ENCODE measurements at places on chromosomes 16 and 17. TPM values are rescaled to one million over a fixed set of nuclear protein-coding genes. Genes with fewer than 3 reads are reported as not detected.

GRCh38 chr16:54309341-54309740, 22.8 kb upstream of the IRX3 start:
- H3K36me3 ChIP-seq, result no peaks in the 10 kb centered on the region
- H3K4me1 ChIP-seq, result no peaks in the 10 kb centered on the region
- DNase-seq, result no peak
- no peak overlapping the region for H3K27ac ChIP-seq

- no peak overlapping the region for H3K4me3 ChIP-seq
- no peak overlapping the region for H3K27ac ChIP-seq
- H3K4me1 ChIP-seq, result no peaks in the 10 kb centered on the region
- no peaks in the 10 kb centered on the region for H3K36me3 ChIP-seq
- H3K27me3 ChIP-seq, result no peaks in the 10 kb centered on the region
These were observed 893 bp upstream of the ODF4 start for GRCh38 chr17:8338753-8339140.

The PLEKHH3 gene
- 1.1 TPM for total RNA-seq

The GJC1 gene
- 1.4 TPM for total RNA-seq

The ANKRD40 gene
- total RNA-seq, result 37.2 TPM

DNA sequence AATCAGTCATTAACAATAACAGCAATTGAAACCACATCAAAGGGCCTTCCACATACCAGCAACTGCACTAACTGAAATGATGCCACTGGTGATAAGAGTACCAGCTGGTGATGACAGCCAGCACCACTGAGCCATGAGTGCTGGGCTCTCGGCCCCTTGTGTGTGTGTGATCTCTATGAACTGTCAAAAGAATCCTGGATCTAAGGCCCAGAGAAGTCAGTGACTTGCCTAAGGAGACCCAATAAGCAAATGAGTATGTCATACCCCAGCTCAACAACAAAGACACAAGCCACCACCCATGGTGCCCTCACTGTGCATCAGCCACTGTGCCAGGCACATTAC, 220.9 kb downstream of the ZNF423 start:
- H3K27ac ChIP-seq, result no peak overlapping the region
- no peaks in the 10 kb centered on the region for H3K4me1 ChIP-seq
- no peaks in the 10 kb centered on the region for H3K36me3 ChIP-seq
- H3K4me3 ChIP-seq, result no peak overlapping the region

- no peaks in the 10 kb centered on the region for H3K4me1 ChIP-seq
- no peak for DNase-seq
- H3K27ac ChIP-seq, result no peak overlapping the region
- no peak overlapping the region for H3K4me3 ChIP-seq
These were observed 40.3 kb upstream of the CCNF start for GRCh38 chr16:2388875-2389433.

The DPEP2 gene
- 26.7 TPM for total RNA-seq

The COPZ2 gene
- total RNA-seq, result 0.81 TPM

The NEUROD2 gene
- not detected for total RNA-seq

The TNK1 gene
- 23.4 TPM for total RNA-seq

The TBC1D3B gene
- 9.7 TPM for total RNA-seq

DNA sequence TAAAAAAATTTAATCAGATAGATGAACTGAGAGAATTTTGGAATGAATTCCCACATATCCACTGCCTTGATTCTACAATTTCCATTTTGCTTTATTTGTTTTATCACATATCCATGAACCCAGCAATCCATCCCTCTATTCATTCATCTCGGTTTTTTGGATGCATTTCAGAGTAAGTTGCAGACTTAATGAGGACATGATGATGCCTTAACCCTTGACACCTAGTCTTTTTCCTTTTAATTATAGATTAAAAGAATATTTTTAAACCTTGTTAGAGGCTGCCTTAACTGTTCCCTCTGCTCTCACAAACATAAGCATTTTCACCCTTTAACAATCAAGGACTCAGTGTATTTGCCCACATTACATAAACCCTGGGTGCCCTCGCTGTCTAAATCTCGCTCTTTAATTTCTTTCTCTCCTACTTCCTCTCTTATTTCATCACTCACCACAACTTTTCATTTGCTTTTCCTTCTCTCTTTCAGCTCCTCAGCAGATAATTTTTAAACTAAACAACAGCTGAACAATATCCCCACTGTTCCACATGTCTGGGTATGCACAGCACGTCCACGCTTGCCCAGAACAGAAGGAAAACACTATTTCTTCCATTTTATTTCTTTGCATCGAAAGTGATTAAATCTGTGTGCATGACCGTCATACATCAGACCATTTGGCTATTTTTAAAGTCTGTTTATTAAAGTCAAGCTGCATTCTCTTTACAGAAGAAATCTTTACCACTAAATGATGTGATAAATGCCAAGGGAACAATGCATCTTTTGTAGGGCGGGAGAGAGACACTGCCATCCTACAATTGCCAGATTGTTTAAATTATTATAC, 39.9 kb downstream of the IQCK start:
- no peaks in the 10 kb centered on the region for H3K27me3 ChIP-seq
- H3K4me3 ChIP-seq, result no peak overlapping the region
- no peak for DNase-seq
- no peaks in the 10 kb centered on the region for H3K4me1 ChIP-seq
- H3K27ac ChIP-seq, result no peak overlapping the region

The NTN1 gene
- total RNA-seq, result 0.11 TPM

GRCh38 chr17:46154151-46154816, 38.9 kb downstream of the KANSL1 start:
- H3K27me3 ChIP-seq, result no peaks in the 10 kb centered on the region
- DNase-seq, result peak; percentile 24
- H3K36me3 ChIP-seq, result no peaks in the 10 kb centered on the region
- H3K4me3 ChIP-seq, result peak overlapping the region; percentile 10
- peak overlapping the region; percentile 27 for H3K27ac ChIP-seq
- H3K4me1 ChIP-seq, result peaks cover 87% of the 10 kb centered on the region

The TBX2 gene
- not detected for total RNA-seq

GRCh38 chr17:80817321-80817845, 174.3 kb upstream of the CHMP6 start:
- no peak overlapping the region for H3K27ac ChIP-seq
- peaks cover under 1% of the 10 kb centered on the region for H3K4me1 ChIP-seq
- H3K27me3 ChIP-seq, result no peaks in the 10 kb centered on the region
- DNase-seq, result no peak
- H3K4me3 ChIP-seq, result no peak overlapping the region

DNA sequence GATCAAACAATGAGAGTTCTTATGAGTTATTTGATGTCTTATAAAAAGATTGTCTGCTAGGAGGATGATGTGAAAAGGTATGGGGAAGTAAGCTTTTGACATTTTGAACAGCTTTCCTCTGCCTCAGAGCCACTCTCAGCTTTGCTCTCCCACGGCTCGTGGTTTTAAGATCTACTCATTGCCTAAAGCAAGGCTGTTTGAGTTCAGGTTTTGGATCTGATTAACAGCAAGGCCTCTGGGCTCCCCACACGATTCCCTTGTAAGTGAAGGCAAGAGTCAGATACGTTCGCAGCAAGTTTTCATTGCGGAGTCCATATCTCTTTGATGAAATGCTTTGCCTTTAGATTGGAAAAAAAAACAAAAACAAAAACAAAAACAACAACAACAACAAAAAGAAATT, 515.0 kb upstream of the SALL1 start:
- no peak for DNase-seq
- no peak overlapping the region for H3K4me3 ChIP-seq
- H3K36me3 ChIP-seq, result no peaks in the 10 kb centered on the region

DNA sequence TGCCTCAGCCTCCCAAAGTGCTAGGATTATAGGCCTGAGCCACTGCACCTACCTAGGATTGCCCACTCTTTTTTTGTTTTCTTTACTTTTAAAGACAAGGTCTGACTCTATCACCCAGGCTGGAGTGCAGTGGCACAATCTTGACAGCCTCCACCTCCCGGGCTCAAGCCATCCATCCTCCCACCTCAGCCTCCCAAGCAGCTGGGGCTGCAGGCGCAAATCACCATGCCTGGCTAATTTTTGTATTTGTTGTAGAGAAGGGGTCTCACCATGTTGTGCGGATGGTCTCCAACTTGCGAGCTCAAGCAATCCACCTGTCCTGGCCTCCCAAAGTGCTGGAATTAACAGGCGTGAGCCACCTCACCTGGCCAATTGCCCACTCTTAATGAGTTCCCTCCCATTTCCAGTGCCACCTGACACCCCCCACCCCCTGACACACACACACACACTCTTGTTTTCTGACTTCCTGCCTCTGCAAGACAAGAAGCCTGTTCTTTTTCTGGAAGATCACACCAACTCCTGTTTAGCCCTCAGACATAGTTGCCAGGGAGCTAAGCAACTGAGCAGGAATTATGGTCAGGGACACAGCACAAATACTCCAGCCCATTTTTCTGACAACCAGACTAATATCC, 2.6 kb downstream of the OVCA2 start:
- no peak overlapping the region for H3K27ac ChIP-seq
- H3K4me1 ChIP-seq, result peaks cover 16% of the 10 kb centered on the region
- DNase-seq, result no peak
- H3K4me3 ChIP-seq, result no peak overlapping the region
- peaks cover 32% of the 10 kb centered on the region for H3K36me3 ChIP-seq

GRCh38 chr17:83083368-83084201, 4.2 kb downstream of the METRNL start:
- no peaks in the 10 kb centered on the region for H3K27me3 ChIP-seq
- DNase-seq, result no peak
- no peak overlapping the region for H3K27ac ChIP-seq
- H3K36me3 ChIP-seq, result no peaks in the 10 kb centered on the region

DNA sequence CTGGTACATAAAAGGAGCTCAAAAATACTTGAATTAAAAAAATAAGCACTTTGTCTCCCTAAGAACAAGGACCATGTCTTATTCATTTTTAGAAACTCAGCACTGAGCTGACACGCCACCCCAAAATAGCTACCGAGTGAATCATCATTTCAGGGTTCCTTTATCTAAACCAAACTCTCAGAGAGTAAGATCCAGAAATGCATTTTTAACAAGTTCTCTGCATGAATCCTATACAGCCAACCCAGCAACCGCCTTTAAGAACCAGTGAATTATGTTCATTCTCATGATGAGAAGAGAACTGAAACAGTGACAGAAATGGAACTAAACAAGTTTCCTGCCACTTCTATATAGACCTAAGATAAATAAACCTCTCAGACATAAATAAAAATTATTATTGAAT, 8.7 kb downstream of the C16orf87 start:
- no peak for DNase-seq
- no peak overlapping the region for H3K4me3 ChIP-seq
- no peak overlapping the region for H3K27ac ChIP-seq
- no peaks in the 10 kb centered on the region for H3K27me3 ChIP-seq
- H3K4me1 ChIP-seq, result peaks cover 4% of the 10 kb centered on the region

The TP53TG3D gene
- total RNA-seq, result 0.65 TPM

- peak overlapping the region; percentile 89 for H3K4me3 ChIP-seq
- H3K27ac ChIP-seq, result peak overlapping the region; percentile 82
- no peaks in the 10 kb centered on the region for H3K36me3 ChIP-seq
- H3K27me3 ChIP-seq, result no peaks in the 10 kb centered on the region
- peak; percentile 76 for DNase-seq
These were observed 137.7 kb upstream of the CORO6 start for GRCh38 chr17:29760279-29761039.

The TLCD1 gene
- 0.69 TPM for total RNA-seq

- H3K27me3 ChIP-seq, result no peaks in the 10 kb centered on the region
- H3K36me3 ChIP-seq, result no peaks in the 10 kb centered on the region
- no peaks in the 10 kb centered on the region for H3K4me1 ChIP-seq
- H3K4me3 ChIP-seq, result no peak overlapping the region
These were observed 20.7 kb downstream of the GPRC5B start for GRCh38 chr16:19863990-19864389.

- H3K4me3 ChIP-seq, result no peak overlapping the region
- DNase-seq, result no peak
- H3K27ac ChIP-seq, result no peak overlapping the region
- no peaks in the 10 kb centered on the region for H3K27me3 ChIP-seq
These were observed 38.2 kb downstream of the MARF1 start for GRCh38 chr16:15604460-15605440.

DNA sequence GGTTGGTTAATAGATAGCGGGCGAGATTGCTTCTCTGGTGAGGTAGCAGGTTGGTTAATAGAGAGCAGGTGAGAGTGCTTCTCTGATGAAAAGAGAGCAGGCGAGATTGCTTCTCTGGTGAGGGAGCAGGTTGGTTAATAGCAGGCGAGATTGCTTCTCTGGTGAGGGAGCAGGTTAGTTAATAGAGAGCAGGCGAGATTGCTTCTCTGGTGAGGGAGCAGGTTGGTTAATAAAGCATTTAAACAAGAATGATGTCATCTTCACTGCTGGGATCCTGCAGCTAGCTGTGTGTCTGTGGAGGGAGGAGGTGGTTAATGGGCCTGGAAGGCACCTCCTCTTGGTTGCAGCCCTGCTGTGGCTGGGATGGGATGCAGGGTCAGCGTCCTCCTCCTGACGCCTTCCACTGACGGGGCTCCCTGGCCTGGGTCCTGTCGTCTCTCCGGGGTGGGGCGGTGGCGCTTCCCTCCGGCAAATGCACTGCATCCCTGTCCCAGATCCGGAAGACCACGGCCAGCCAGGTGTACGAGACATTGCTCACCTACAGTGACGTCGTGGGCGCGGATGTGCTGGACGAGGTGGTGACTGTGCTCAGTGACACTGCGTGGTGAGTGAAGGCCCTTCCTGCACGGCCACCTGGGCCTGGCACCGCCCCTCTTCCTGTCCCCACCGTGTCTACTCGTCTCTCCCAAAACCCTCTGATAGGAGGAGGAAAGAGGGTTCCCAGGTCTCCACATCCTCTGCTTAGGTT, 99.2 kb upstream of the ZNF750 start:
- H3K36me3 ChIP-seq, result peaks cover 18% of the 10 kb centered on the region
- DNase-seq, result no peak
- H3K4me3 ChIP-seq, result no peak overlapping the region
- H3K4me1 ChIP-seq, result no peaks in the 10 kb centered on the region
- H3K27ac ChIP-seq, result no peak overlapping the region

DNA sequence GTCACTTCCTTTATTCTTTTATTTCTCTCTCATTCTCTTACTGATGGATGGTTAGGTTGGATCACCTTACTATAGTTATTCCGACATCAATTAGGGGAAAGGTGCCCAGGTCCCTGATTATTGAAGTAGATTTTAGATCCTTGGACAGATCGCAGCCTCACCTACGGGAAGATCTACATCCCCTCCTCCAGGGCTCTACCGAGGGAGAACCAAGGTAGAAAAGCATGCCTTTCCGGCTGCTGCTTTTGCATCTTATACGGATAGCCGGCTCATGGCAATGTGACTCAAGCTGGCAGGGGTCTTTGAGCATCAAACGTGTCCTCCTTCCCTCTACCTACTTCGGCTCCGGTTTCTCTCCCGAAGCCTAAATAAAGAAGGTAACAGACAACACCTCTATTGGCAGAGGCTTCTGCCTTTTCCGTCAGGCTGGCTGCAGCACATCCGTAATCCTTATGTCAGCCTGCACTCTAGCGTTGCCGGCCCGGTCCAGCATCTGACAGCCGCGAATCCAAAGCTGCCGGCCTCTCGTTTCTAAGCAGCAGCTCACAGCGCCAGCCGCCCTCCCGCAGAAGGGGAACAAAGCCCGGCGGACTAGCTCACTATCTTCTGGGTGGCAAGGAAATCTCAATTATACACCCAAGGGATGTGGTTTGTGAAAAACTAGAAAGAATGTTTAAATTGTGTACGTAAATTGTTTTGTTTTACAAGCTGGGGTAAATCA, 46.9 kb downstream of the IRX6 start:
- H3K4me1 ChIP-seq, result no peaks in the 10 kb centered on the region
- peaks cover 2% of the 10 kb centered on the region for H3K27me3 ChIP-seq
- H3K36me3 ChIP-seq, result no peaks in the 10 kb centered on the region
- no peak overlapping the region for H3K4me3 ChIP-seq
- no peak overlapping the region for H3K27ac ChIP-seq
- no peak for DNase-seq
